ENCODE measurements at places on chromosomes 3 and 15.

GRCh38 chr3:13141183-13141582 lies 68.0 kb upstream of the IQSEC1 start:
- no peak for DNase-seq

GRCh38 chr15:72339777-72340177 lies 19.8 kb upstream of the CELF6 start:
- no peak for DNase-seq

- no peak for DNase-seq
Observed at GRCh38 chr15:55998478-55998877, 5.1 kb upstream of the NEDD4 start.

GRCh38 chr15:48566668-48567067 lies 78.8 kb downstream of the FBN1 start:
- no peak for DNase-seq

GRCh38 chr3:117708601-117709000 lies 999.0 kb downstream of the TUSC7 start:
- DNase-seq: no peak

GRCh38 chr3:141556034-141556433 lies 69.2 kb downstream of the RASA2 start:
- DNase-seq: no peak

GRCh38 chr3:74624301-74624700 lies 9.8 kb upstream of the CNTN3 start:
- no peak for DNase-seq

GRCh38 chr3:58008141-58009025 lies at the start of gene FLNB:
Gene FLNB, plus strand, starts transcription at chr3:58008422. Its CDS starts 143 bp downstream, at chr3:58008565.
- peak; percentile 48 for DNase-seq

DNA sequence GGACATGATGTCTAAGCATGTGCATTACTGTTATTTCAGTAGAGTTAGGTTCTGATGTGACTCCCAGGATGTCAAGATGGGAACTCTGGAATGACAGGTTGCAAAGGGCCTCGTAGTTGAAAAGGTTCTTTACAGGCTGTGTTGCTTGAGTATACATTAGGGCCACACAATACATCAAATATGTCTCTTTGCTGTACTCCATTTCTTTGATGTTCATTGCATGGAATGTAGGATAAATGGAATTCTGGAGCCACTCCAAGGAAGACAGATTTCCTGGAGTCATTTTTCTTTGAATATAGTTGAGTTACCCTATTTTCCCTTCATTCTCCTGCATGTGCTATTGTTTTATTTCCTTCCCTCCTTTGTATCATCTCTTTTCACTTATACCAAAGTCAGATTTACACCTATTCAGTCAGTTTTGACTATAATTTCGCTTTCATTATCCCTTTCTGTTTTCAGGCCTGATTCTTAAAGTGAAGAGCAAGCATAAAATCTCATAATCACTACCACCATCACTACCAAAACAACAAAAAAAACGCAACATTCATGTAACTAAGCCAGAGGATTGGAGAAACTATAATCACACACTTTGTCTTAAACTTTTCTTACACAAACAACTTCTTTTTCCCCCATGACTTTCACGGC lies 61.2 kb upstream of the PTX3 start:
- DNase-seq: no peak

GRCh38 chr15:22813844-22814243 lies 24.6 kb upstream of the NIPA2 start:
- DNase-seq: no peak

DNA sequence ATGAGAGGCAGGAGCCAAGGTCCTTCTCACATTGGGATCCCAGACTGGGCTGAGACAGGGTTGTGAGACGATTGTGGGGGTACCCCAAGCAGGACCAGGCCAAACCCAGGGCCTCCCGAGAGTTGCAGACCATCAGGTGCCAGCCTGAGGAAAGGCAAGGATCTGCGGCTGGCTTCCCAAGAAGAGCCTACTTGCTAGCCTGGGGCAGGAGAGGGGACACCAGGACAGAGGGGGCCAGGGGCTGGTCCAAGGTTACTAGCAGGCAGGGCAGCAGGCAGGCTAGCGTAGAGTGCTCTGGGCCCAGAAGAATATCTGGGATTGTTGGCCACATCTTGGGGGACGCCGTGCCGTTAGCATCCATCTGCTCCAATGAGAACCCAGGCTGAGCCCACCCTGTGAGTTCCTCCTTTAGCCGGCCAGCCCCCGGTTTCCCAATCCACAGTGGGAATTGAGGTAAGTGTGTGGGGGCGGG lies 546 bp downstream of the CISH start:
- no peak for DNase-seq

DNA sequence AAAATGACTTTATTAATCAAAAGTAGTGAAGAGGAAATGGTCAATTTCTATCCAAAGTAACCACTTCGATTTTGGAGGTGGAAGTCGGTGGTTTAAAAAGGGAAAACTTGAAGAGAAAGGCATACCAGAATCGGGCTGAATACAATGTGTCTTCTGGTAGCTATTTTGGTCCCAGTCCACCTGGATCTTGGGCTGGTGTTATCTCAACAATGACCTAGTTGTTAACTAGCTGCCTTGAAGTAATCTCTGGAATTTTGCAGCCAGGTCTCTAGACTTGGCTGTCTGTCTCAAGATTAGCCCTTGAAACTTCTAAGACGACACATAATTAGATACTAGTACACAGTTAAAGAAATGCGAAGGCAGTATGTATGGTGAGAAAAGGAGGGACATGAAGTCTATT lies 409.8 kb downstream of the GRM7 start:
- DNase-seq: no peak

- peak; percentile 16 for DNase-seq
Observed at GRCh38 chr3:136818191-136818768, 646 bp upstream of the SLC35G2 start.

DNA sequence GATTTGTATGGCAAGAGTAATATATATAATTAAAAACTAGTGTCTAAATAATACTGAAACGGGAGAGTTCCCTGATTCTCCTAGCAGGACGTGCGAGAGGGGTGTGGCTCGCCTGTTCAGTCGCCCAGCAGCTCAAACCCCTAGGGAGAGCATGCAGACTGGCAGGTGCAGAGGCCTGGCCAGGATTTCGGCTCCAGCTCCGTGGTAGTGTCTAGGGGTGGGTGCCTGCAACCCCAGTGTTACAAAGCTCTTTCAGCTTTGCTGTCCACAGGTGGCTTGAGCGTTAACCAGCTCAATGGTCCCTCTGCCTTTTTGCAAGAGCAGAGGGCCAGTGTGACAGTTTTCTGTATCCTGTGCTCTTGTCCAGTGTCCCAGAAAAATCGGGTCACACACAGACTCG lies 226.6 kb downstream of the ALCAM start:
- no peak for DNase-seq

- DNase-seq: no peak
Observed at GRCh38 chr15:57969355-57969754, 96.2 kb downstream of the ALDH1A2 start.

GRCh38 chr3:150172356-150172755 lies 201.7 kb upstream of the PFN2 start:
- no peak for DNase-seq

GRCh38 chr3:33664195-33664594 lies 53.9 kb downstream of the CLASP2 start:
- DNase-seq: no peak

- DNase-seq: no peak
Observed at GRCh38 chr3:21839592-21839991, 88.6 kb upstream of the ZNF385D start.

DNA sequence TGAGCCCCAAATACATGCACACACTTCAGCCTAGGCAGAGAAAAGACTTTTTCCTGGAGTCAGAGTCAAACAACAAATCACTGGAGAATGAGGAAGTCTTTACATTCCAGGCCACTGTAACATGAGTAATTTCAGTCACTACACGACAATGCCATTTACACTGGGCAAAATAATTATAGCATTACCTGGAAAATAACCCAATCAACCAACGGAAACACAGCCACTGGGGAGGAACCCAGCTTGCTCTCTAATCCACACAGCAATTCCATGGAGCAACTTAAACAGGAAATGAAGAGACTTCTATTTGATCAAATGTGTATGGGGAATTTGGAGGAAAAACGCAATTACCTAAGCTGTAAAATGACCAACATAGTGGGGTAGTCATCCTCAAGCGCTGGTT lies 15.2 kb downstream of the FSTL1 start:
- DNase-seq: no peak

DNA sequence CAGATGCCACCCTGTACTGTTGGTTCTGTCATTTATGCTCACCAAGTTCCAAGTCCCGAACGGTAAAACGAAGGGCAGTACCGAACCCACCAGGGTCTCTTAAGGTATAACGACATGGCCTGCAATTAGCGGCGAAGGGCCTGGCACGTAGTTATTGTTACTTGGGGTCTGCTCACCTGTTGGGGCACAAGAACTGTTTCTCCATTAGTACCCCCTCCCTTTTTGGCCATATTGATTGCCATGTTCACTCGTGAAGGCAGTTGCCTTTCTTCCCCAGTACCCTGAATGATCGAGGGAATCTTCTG lies 435 bp downstream of the IL17RB start:
- DNase-seq: no peak

- no peak for DNase-seq
Observed at GRCh38 chr3:46447228-46447985, 17.3 kb downstream of the LTF start.

GRCh38 chr15:65059369-65059750 lies 8.4 kb downstream of the RASL12 start:
- DNase-seq: no peak

DNA sequence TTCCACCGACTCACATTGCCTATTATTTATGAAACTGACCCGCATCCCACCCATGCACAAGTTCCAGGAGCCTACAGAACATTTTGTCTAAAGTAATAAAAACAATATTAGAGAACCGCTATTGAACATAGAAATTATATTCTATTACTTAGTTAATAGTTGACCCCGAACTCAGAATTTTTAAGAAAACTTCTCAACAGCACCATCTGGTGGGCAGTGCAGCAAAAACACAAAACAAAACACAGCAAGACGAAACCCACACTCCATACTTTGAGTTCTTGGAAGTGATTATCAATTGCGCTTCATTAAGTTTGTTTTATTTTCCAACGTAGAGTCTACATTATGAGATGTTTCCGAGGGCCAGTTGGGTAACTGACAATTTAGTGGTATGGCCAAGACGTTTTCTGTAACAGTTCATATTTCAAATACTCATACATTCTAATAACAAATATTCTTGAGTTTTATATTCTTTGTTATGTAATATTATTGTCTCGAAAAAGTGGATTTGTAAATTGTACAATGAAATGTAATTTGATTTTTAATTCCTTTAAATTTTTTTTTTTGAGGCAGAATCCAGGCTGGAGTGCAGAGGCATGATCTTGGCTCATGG lies 24.0 kb upstream of the C3orf70 start:
- no peak for DNase-seq

DNA sequence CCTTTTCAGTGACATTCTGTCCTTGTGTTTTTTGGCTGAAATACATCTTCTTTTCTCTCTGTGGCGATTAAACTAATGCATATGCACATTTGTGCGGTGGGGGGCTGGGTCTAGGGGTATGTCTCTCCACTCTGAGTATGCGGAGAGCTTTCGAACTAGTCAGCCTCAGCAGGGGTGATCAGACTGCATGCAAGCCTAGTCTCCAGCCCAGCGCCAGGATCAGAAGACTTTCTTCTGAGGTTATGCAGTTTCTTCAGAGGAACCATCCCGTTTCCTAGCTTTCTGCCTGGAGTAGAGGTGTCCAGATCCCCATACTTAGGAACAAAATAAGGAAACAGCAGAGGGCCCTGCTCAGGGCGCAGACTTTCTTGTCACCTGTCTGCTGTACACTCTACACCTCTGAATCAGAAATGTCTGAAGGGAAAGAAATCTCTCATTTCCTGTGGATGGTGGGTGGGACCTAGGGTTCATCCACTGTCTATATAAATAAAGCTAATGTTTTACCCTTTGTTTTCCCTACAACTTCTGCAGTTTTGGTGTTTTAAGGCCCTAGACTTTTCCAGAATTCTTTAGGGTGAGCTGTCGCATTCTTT lies 230.4 kb downstream of the ABHD5 start:
- no peak for DNase-seq

DNA sequence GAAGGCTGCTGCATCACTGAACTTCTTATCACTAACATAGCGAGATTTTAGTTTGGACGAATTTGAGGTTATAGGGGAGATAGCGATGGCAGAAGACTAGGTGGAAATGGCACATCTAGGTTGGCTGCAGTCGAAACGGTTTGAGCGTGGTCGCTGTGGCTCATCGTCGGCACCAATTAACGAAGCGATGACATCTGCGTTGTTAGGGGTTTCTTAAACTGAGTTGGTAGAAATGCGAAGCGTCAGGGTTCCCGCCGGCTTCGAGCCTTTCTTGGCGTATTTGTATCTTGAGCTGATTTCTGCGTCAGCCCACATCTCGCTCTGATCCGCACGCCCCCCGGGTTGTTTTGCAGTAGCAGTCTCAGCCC lies 319 bp downstream of the LNP1 start:
- DNase-seq: no peak

GRCh38 chr15:32682977-32683630 lies 34.7 kb upstream of the GREM1 start:
- DNase-seq: no peak

DNA sequence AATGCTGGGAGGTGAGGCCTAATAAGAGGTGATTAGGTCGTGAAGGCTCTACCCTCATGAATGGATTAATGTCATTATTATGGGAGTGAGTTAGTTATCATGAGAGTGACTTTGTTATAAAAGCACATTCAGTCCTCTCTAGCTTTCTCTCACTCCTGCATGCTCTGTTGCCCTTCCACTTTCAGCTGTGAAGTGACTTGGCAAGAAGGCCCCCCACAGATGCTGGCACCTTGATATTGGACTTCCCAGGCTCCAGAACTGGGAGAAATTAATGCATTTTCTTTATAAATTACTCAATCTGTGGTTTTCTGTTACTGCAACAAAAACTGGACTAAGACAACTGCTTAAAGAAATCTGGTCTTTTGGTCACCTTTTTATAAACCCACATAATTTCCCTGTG lies 144.3 kb downstream of the FBN1 start:
- no peak for DNase-seq

- DNase-seq: no peak
Observed at GRCh38 chr3:25690768-25691533, 26.2 kb upstream of the TOP2B start.

DNA sequence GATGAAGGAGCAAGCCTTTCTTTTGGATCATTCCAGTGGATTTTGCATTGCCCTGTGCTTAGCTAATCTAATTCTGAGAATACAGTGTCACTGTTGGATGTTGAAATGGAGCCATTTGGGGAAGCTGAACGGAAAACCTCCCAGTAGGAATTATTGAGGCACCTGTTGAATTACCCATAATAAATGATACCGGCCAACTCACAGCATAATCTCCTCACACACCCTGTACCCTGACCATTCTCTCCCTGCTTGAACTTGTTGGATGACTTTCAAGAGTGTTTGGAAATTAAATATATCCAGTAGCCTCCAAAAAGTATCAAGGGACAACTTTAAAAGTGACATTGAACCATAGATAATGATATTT lies 171.4 kb upstream of the HES1 start:
- DNase-seq: no peak

Data from HuH-7.5 (cell line).